Spleen (tissue), 13 donors: ENCODE measurements at places on chromosomes 2 and 18. TPM values are rescaled to one million over a fixed set of nuclear protein-coding genes. Genes with fewer than 3 reads are reported as not detected.
A peak's percentile ranks its signal among the peaks of the same experiment; 100 is the strongest.

The GKN2 gene
- not detected for total RNA-seq

The AGXT gene
- not detected for total RNA-seq

The FBXO15 gene
- 0.92 TPM for total RNA-seq

GRCh38 chr2:22801970-22802369, 583.0 kb upstream of the KLHL29 start:
- no peaks in the 10 kb centered on the region for H3K36me3 ChIP-seq
- H3K4me1 ChIP-seq: no peaks in the 10 kb centered on the region
- H3K27me3 ChIP-seq: no peaks in the 10 kb centered on the region

DNA sequence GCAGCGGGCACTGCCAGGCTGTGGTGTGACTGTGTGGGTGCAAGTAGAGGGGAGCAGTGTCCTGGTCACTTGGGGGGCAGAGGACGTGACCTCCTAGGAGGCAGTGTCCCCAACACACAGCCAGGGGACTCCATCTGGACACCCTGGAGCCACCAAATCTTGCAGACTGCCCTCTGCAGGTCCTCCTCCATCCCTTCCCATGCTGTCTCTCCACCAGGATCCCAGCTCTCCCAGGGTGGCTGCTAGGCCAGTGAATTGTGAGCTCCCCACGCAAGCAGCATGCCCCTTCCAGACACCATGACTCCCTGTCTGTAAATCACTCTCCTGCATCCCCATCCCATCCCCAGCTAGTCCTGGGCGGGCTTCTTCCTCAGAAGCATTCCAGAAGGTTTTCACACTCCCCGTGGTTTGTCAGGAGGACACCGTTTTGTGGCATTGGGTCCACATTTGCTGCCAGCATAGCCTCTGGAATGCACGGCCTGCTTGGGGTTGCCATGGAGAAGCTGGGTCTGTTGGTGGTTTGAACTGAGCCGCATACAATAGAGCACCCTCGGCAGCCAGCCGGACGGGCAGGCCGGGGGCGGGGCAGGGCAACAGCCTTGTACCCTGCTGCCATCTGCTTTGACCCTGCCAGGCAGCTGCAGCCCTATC, 210.7 kb downstream of the KLHL29 start:
- no peaks in the 10 kb centered on the region for H3K36me3 ChIP-seq
- no peak overlapping the region for H3K4me3 ChIP-seq
- H3K27me3 ChIP-seq: no peaks in the 10 kb centered on the region
- DNase-seq: peak; percentile 64

- no peaks in the 10 kb centered on the region for H3K4me1 ChIP-seq
Observed at GRCh38 chr18:39871961-39872360, 2083.1 kb upstream of the PIK3C3 start.

- no peaks in the 10 kb centered on the region for H3K36me3 ChIP-seq
- DNase-seq: no peak
- no peaks in the 10 kb centered on the region for H3K4me1 ChIP-seq
Observed at GRCh38 chr2:69116438-69116837, 103.5 kb downstream of the ANTXR1 start.

GRCh38 chr18:32271672-32272208, 81.9 kb downstream of the MEP1B start:
- H3K4me3 ChIP-seq: no peak overlapping the region
- H3K4me1 ChIP-seq: no peaks in the 10 kb centered on the region
- peaks cover 4% of the 10 kb centered on the region for H3K27me3 ChIP-seq
- DNase-seq: no peak
- no peak overlapping the region for H3K27ac ChIP-seq
- no peaks in the 10 kb centered on the region for H3K36me3 ChIP-seq

DNA sequence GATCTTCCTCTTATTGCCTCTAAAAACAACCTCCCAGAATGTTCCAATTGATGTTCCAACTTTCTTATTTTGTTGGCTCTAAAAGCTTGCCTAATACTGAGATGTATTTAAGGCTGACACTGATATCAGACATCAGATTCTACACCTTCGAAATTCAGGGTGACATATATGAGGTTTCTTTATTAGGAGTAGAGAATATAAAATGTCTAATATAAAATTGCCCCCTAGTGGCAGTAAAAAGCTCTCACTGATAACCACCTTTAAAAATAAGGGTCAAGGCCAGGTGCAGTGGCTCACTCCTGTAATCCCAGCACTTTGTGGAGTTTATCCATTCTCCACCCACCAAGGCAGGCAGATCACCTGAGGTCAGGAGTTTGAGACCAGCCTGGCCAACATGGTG, 789.7 kb upstream of the SLC39A10 start:
- H3K27me3 ChIP-seq: no peaks in the 10 kb centered on the region
- no peak for DNase-seq
- H3K4me3 ChIP-seq: no peak overlapping the region
